ENCODE measurements at places on chromosomes 11 and 22.

DNA sequence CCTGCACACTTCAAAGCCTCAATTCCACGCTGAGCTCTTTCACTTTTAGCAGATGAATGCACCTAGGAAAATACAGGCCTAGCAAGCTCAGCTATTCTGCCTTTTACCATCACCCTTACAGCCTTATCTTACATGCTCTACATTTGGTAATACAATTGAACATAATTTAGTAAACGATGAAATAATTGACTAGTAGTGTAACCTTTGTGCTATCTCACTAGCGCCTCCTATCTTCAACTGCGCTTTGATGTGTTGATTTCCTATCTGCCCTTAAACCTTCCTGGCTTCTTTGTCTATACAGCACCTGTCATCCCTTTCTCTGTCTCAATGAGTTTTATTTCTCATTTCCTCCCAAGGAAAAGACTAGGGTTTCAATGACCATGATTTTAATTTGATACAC lies 149.7 kb downstream of the LRRC4C start:
- DNase-seq: no peak

GRCh38 chr11:45045683-45046471 lies 95.2 kb upstream of the TP53I11 start:
- DNase-seq: no peak

GRCh38 chr22:35547987-35548721 lies 7.5 kb downstream of the RASD2 start:
- DNase-seq: no peak

GRCh38 chr11:40397141-40397540 lies 1062.3 kb downstream of the LRRC4C start:
- no peak for DNase-seq

DNA sequence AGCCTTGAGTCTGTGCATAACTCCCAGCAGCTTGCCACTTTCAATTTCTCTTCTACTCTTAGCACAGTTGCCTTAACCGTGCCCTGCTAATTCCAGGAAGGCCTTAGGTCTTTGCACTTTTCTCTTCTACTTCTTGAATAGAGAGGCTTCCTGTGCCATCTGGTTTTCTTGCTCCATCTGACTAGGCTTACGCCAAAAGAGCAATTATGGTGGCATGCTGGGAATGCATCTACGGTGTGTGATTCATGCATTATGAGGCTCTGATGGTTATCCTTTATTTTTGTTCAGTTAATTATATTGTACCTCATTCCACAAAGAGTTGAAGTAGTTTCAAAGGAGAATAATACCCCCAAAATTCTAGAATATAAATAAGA lies 29.4 kb downstream of the SIK2 start:
- DNase-seq: no peak

Data from GM19239 (cell line).